ENCODE measurements at places on chromosomes 5 and 9.

GRCh38 chr9:672851-673250 is 168.6 kb upstream of the DMRT1 start:
- DNase-seq: no peak

- no peak for DNase-seq
These were observed 1696.5 kb downstream of the MAT2B start for GRCh38 chr5:165201771-165202518.

DNA sequence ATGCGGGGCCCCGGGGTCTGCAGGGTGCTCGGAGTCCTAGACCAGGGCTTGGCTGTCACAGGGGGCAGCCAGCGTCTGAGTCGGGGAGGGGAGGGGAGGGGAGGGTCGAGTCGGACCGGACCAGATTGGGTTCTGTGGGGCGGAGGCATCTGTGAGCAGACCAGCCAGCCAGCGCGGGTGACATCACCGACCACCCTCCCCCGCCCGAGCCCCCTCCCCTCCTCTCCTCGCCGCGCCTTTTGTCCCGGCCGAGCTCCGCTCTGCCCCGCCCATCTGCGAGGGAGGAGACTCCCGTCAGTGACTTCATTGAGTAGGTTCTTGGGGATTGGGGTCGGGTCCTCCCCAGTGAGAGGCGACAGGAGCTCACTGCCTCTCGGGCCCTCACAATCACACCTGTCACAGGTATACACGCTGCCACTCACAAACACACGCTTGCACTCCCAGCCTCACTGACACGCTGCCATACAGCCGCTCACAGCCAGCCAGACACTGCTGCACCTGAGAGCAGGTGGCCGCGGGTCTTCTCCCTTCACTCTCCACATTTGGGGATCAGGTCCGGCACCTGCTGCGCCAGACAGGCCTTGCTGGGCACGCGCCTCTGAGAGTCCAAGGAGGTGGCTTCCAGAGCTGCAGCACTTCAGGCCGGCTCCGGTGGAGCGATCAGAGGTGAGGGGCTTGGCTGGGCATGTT is 546 bp downstream of the DNAJB5 start:
- DNase-seq: no peak

DNA sequence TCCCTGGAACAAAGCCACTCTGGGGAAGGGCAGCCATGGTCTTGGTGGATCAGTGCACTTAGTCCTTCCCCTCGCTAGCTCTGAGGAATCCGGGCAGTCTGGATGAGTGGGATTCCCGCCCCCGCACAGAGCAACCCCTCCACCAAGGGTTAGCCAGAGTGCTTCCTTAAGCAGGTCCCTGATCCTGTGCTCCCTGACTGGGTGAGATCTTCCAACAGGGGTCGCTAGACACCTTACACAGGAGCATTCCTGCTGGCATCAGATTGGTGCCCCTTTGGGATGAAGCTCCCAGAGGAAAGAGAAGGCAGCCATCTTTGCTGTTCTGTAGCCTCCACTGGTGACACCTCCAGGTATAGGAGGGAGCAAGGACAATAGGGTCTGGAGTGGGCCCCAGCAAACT is 228.8 kb downstream of the AP3B1 start:
- no peak for DNase-seq

DNA sequence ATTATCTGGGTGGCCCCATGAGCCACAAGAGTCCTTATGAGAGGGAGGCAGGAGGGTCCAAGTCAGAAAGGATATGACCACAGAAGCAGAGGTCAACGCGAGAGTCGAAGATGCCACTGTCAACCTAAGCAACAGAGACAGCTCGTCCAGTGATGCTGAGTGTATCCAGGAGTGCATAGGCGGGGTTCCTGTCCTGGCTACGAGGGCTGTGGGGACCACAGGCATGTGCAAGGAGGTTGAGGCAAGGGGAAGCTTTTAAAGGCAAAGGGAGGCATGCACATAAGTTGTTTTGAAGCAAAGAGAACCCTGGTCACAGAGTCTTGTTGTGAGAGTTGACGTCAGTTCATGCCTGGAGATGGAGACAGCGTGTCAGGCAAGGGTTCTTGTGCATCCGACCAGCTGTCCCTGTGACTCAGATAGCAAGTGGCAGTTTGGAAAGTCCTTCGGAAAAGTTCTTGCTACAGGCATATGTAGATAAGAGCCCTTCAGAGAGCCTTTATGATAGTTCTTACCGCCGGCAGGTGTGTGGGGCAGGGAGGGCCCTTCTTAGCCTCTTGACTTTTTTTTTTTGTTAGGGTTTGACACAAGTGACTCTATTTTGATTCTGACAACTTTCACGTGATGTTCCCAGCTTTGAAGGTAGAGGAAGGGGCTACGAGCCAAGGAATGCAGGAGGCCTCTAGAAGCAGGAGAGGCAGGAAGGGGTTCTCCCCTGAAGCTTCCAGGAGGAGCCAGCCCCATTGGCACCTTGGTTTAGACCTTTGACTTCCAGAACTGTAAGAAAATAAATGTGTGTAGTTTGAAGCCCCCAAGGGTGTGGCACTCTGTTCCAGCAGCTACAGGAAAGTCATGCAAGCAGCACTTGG is 66.0 kb upstream of the FCN1 start:
- no peak for DNase-seq

- DNase-seq: no peak
These were observed 34.7 kb downstream of the PSIP1 start for GRCh38 chr9:15475923-15476536.

DNA sequence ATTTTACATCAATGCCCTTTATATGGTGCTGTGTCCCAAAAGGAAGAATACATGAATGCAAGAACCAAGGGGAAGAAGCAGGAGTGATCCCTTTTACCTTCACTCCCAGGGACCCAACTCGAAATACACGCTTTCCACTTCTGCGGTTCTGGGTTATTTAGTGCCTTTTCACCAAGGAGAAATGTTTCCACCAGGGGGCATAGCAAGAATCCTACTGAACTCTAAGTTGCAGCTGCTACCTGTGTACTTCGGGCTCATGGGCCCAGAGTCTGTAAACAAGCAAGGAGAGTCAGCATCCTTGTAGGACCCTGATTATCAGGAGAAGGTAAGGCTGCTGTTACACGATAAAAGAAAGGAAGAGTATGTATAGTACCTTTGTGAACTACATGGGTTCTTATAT is 45.7 kb downstream of the DPYSL3 start:
- DNase-seq: no peak

GRCh38 chr9:4862506-4863250 is 69.9 kb downstream of the RCL1 start:
- DNase-seq: no peak

DNA sequence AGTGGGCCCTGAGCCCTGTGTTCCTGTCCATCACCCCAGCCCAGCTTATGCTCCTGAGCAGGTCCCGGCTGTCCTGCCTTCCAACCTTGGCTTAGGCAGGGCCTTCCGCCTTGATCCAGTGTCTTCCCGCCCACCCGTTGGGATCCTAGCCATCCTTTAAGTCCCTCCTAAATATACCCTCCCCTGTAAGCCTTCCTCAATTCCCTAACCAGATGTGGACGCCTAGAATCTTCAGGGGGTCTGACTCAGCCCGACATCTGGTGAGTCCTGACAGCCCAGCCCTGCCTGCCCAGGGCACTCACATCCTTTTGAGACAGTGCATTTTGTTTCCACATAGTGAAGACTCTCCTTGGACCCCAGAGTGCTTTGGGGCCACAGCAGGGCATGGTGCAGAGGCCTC is 23.7 kb downstream of the SLC6A7 start:
- no peak for DNase-seq

- no peak for DNase-seq
These were observed 14.1 kb downstream of the LCN10 start for GRCh38 chr9:136728548-136729123.

DNA sequence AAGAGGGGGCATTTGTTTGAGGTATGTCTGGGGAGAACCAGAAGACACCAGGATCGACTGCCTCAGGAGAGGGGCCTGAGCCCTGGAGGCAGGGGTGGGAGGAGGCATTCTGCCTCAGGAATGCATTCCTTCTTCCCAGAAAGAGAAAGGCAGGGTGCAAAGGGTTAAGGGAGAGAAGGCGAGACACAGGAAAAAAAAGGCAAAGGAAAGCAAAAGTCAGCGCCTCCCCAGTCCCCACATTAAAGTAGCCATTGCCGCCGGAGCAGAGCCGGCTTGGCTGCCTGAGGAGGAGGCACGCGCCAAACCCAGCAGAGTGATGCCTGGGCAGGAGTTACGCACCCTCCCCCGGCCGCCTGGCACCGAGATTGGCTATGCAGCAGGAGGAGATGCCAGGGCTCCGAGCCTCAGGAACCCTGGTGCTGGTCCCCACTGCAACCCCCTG is 123.8 kb upstream of the PHYKPL start:
- DNase-seq: no peak

GRCh38 chr9:93301291-93301811 is 117.4 kb downstream of the WNK2 start:
- DNase-seq: no peak

DNA sequence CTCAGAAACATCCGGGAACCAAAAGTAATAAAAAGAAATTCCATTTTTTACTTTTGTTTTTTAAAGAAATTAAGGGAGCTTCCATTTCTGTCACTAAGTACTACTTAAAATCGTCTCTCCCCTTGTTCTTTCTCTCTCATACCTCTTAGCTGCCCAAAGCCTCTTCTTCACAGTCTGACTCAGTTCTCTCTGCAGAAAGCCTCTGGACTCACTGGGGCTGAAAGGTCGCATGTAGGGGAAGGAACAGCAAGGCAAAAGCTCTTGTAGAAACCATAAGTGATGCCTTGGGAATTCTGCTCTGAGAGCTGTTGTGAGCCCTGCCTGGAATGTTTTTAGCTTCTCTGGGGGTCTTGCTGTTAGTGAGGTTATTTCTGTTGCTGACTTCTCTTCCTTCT is 100.8 kb upstream of the RANBP3L start:
- DNase-seq: no peak

- no peak for DNase-seq
These were observed 8.0 kb downstream of the ABCA2 start for GRCh38 chr9:137019891-137020683.

DNA sequence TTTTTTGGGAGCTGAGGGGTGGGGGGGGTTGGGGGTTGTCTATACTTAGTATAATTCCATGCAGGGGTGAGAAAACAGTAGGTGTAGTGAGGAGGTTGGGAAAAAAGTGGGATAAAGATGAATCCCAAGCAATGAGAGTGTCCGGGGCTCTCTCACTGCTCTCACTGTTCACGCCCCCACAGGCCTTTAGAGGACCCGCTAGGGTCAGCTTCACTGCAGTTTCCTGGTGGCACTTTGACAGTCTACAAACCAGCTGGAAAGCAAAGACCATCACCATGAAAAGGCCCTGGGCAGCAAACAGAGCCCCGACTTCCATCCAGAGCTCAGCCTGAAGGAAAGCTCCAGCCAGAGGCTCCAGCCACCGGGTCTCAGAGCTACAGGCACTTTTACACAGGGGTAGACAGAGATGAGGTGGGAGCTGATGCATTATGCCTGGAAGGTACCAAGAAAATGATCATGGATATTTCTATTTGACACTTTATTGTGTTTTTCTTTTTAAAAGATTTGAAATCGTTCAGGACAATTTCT is 355.1 kb downstream of the ADAMTS6 start:
- DNase-seq: no peak

GRCh38 chr9:99108131-99108530 is 3.2 kb downstream of the TGFBR1 start:
- DNase-seq: no peak

GRCh38 chr9:97924386-97924785 is 2.1 kb upstream of the TRMO start:
- DNase-seq: no peak

DNA sequence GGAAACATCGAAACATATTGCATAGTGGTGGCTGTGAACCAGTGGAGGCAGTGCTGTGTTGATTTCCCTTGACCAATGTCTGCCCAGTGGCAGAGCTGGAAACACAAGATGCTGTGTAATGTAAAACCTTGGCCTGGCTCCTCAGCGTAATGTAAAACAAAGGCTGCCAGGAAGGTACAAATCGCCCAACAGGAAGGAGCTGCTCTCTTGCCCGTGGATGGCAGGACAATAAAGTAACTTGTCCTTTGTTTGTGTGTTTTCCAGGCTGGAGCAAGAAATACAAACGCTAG is 143.4 kb downstream of the PALM2AKAP2 start:
- DNase-seq: no peak

DNA sequence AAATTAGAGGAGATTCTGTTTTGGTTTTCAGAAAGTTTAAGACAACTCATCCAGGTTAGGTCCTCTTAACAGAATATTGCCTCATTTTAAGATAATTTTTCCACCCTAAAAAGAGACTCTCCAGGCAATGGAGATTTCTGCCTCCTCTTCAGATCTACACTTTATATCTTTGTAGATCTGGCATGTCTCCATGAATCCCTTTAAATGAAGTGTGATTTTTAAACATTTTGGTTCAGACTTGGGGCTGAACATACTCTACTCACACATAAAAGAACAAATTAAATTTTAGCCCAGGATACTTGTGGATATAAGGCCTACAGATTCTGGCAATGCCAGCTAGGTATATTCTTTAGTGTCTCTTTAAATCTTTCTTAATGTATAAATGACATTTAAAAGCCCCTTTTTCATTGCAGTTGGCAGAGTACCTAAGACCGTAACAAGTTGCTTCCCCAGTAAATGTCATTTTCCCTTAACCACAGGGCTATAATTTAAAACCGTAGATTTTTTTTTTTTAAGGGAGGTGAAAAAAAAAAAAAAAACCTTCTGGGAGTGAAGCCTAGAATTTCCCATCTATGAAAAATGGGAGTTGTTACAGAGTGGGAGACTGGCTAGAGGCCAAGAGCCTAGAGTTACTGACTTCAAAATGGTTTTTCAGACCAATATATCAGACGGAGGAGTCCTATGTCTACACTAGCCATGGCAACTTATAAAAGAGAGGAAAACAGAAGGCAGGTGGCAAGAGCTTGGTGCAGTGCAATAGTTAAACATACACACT is 207.8 kb upstream of the TARS1 start:
- DNase-seq: no peak

DNA sequence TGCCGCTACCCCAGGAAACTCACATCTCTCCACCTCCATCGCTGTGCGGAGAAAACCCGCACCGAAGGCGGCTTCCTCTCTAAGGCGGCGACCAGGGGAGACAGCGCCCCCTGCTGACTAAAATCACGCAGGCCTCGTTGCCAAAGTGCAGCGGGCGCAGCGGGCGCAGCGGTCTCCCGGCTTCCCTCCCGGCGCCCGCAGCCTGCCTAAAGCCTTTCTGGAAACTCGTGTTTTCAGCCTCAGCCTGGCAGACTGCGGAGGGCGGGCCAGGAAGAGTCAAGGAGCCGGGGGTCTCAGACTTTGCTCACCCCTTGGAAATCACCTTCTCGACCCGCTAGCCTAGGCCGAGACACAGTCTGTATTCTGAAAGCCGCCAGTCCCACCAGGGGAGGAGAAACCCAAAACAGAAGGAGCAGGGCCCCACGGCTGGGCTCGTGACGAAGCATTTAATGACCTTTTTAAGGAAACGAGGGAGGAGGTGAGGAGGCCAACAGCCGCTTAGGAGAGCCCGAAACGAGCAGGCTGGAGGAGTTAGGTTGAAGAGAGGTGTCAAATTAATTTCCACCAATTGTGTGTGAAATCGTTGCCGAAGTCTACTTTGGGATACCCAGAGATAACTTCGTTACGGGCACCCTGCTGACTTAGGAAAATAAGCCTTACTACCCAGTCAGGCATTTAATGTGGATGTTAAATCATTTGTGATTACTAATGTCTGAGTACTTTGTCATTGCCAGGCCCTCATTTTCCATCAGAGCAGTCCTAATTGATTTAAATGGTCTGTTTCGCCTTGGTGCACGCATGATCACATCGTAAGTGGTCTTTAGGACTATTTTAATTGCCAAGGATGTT is 7.3 kb upstream of the FOXB2 start:
- DNase-seq: peak; percentile 58

- DNase-seq: no peak
These were observed 4.2 kb downstream of the DAB2 start for GRCh38 chr5:39420482-39421145.
